Stimulated activated CD4-positive, alpha-beta T cell treated with anti-CD3 and anti-CD28 coated beads, Interleukin-1b, Interleukin-23, amount 100 ng/mL, for 24 hours (primary cell): ENCODE measurements at places on chromosomes 6 and 20.

GRCh38 chr6:152727507-152727906 lies 23.1 kb upstream of the VIP start:
- no peak for DNase-seq

DNA sequence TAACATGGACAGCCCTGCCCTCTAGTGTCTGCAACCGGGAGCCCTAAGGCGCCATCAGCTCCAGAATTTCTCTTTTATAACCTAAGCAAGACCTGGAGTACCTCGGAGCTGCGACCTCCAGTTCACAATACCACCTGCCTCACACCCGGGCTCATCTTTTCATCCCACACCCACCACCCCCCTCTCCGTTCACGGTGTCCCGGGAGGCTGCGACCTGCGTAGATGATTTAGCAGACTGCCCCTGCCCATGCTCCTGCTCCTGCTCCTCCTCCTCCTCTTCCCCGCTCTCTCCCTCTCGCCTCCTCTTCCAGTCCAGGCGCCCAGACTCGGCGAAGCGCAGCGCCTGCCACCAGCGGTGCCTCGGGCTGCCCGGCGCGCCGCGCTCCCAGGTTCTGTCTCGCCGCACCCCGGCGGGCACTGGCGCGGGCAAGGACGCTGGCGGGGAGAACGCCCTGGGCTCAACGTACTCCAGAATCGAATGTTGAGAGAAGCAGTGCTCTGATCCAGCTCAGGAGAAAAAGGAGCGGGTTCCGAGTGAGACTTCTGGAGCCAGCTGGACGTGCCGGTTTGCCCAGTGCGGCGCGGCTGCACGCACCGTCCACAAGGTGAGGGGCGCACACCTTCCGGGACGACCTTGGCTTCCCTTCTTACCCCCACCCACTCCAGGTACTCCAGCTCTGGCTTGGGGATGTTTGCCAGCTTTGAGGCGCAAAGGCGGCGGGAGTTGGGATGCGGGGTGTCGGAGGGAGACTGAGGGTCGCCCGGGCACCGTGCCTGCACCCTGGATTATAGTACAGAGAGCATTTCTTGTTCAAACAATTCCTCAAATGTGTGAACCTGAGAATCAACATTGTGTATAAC lies at the start of gene HTR1E:
TSS of gene HTR1E (plus strand) at position 310 of the 861 bp plus-strand sequence. CDS start 77,807 bp downstream, outside the sequence.
- no peak for DNase-seq

GRCh38 chr6:4567141-4567540 lies 209.1 kb upstream of the CDYL start:
- DNase-seq, result no peak

GRCh38 chr6:56282391-56282790 lies 35.0 kb upstream of the COL21A1 start:
- DNase-seq, result no peak

DNA sequence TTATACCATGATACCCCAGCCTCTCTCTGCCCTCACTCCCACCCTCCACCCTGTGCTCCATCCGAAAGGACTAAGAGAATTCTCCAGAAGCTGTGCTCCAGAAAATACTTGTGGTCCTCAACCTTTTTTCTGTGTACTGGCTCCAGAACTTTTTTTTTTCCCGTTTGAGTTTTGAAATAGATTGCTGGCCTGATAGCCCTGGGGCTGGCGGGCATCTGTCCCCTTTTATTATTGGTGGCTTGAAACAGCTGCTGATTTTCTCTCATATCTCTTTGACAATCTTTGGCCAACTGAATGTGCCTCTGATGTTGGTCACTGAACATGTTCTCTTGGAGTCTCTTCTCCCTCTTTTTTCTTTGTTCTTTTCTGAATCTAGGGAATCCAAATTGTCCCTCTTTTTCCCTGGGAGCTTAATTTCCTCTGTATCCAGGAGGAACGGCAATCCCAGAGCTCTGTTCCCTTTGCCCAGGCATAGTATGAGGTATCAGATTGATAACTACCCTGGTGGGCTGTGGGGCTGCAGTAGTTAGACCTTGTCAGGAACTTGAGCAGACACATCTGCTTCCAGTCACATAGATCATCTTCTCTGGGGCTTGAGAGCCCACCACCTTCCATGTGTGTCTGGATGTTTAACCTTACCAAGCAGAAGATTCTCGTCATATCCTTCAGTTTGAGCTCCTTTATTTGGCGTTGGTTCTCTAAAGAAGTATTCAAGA lies 1.6 kb downstream of the PPARD start:
- DNase-seq, result no peak

- DNase-seq, result no peak
Measured at GRCh38 chr20:4134355-4134834, 119.0 kb upstream of the RNF24 start.

GRCh38 chr6:52233975-52234823 lies 10.1 kb downstream of the IL17F start:
- no peak for DNase-seq
